ENCODE measurements at places on chromosomes 16 and 17. TPM values are rescaled to one million over a fixed set of nuclear protein-coding genes. Genes with fewer than 3 reads are reported as not detected.

- H3K36me3 ChIP-seq = no peaks in the 10 kb centered on the region
- no peaks in the 10 kb centered on the region for H3K27me3 ChIP-seq
- H3K27ac ChIP-seq = no peak overlapping the region
These were observed 5.7 kb upstream of the RASL10B start for GRCh38 chr17:35725802-35726126.

DNA sequence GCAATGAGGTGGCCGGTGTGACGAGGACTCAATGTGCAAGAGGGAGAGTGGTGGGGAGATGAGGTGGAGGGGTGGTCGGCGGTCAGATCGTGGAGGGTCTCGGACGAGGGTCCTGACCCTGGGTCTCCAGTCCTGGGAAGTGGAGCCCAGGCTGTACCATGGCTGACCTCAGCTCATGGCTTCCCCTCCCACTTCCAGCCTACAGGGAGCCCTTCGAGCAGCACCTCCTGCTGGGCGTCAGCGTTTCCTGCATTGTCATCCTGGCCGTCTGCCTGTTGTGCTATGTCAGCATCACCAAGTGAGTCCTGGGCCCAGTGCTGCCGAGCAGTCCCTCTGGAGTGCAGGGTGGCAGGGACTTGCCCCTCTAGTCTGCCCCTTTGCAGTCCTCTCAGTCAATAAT is 41.8 kb downstream of the IL4R start:
- no peak overlapping the region for H3K27ac ChIP-seq
- no peaks in the 10 kb centered on the region for H3K4me1 ChIP-seq
- no peaks in the 10 kb centered on the region for H3K36me3 ChIP-seq
- no peaks in the 10 kb centered on the region for H3K27me3 ChIP-seq
- H3K4me3 ChIP-seq = no peak overlapping the region

- H3K4me1 ChIP-seq = no peaks in the 10 kb centered on the region
- H3K27ac ChIP-seq = no peak overlapping the region
- H3K4me3 ChIP-seq = no peak overlapping the region
- no peaks in the 10 kb centered on the region for H3K27me3 ChIP-seq
These were observed 16.6 kb upstream of the G6PC1 start for GRCh38 chr17:42883802-42884558.

GRCh38 chr16:53515259-53515658 is 12.2 kb upstream of the AKTIP start:
- no peaks in the 10 kb centered on the region for H3K27me3 ChIP-seq
- no peak overlapping the region for H3K27ac ChIP-seq
- H3K36me3 ChIP-seq = no peaks in the 10 kb centered on the region

The TMC5 gene
- total RNA-seq = 40.3 TPM
